Cerebellar nuclear complex (tissue), 1 donor: ENCODE measurements at places on chromosomes 11 and 22.

DNA sequence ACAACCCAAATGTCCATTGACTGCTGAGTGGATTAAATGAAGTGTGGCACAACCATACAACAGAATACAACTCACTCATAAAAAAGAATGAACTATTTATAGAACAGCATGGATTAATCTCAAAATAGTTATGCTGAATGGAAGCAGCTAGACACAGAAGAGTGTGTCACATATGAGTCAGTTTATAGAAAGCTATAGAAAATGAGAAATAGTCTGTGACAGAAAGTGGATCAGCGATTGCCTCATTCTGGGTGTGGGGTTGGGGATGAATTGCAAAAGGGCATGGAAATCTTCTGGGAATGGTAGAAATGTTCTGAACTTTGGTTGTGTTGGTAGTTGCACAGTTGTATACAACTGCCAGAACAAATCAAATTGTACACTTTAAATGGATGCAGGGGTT is 37.4 kb downstream of the PRR5L start:
- no peak for DNase-seq

DNA sequence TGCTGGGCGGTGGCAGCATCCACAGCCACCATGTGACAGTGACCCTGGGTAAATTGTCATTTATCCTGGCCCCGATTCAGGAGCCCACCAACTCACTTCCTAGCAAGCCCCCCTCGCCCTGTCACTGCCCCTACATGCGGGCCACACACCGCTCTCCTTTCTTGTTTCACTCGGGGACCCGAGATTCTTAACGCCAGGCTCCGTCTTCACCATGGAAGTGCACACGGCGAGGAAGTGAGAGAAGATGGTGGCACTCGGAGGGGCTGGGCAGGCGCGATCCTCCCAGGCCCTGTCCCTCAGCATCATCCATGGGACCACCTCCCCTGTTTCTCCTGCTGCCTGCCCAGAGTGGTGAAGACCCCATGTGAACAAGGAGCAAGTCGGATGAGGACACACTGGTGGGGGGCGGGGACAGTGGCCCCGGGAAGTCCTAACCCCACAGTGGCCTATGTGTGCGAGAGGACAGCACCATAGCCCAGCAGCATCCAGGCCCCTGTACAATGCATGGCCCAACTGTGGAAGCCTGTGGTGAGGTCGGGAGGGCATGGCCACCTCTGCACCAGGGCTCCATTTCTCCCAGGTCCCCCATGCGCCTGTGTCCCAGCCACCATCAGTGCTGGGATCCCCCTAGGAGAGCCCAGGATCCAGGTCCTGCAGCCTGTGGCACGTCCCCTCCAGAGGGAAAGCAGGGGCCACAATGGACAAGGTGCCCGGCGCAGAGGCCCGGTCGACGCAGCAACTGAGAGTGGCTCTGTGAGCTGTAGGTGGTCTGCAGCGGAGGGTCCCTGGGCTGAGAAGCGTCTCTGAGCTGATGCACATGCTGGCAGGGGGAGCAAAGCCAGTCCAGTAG is 262.8 kb downstream of the BRD1 start:
- no peak for DNase-seq

- DNase-seq: no peak
Measured at GRCh38 chr11:122517403-122518379, 137.8 kb upstream of the UBASH3B start.

DNA sequence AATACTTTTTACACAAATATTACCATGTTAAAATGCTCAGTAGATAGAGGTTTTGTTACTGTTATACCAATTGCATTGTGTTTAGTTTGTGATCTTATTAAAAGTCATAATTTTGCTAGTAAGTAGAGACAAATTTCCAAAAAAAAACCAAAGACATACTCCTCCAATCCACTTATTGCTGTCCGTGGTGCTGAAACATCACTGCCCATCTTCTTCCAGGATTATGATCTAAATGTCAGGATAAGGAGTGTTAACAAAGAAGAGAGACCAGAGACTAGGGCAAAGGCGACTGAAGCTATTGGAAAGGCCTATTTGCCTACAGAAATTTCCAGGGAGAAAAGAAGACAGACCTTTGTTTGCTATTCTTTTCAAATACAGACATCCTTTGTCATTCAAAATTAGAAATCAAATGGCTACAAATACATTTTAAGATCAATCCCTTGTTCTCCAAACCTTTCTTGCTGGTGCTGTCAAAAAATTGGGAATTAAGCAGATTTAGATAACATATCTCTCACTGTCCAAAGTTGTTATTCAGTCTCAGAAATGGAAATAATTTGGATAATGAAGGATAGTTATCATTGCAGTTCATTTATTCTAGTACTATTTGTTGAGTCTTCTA is 199.7 kb downstream of the C11orf91 start:
- DNase-seq: no peak

DNA sequence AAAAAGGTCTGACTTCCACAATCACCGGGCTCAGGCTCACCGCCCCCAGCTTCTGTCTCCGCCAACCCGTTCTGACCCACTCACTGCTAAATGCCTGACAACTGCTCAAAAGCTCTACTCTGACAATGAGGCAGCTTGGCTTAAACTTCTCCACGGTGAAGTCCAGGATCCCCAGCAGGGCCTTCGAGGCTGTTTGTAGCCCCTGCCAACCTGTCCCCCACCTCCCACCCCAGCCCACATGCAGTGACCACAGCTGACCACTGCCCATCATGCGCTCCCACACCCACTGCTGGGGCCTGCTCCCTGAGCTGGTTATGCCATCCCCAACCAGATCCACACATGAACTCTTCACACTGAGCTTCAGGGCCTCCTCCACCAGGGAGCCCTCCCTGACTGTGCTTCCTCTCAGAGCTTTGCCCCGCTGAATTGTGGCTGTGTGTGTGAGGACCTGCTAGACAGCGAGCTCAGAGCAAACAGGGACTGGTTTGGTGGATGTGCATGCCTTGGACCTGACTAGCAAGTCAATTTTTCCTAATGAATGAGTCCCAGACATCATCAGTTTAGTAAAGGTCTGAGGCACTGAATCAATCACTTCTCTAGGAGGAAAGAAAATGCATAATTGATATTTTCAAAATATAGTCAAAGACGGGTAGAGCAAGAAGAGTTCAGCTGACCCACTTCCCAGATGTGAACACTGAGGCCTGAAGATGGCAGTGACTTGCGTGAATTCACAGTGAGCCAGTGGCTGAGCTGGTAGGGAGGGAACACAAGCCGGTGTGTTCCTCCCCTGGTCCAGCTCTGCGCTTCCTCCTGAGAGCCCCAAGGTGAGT is 7.7 kb downstream of the LRRC32 start:
- no peak for DNase-seq

GRCh38 chr22:31496735-31497146 is 405 bp downstream of the SFI1 start:
- no peak for DNase-seq

GRCh38 chr11:65487467-65488272 is 11.2 kb upstream of the MALAT1 start:
- peak; percentile 100 for DNase-seq

DNA sequence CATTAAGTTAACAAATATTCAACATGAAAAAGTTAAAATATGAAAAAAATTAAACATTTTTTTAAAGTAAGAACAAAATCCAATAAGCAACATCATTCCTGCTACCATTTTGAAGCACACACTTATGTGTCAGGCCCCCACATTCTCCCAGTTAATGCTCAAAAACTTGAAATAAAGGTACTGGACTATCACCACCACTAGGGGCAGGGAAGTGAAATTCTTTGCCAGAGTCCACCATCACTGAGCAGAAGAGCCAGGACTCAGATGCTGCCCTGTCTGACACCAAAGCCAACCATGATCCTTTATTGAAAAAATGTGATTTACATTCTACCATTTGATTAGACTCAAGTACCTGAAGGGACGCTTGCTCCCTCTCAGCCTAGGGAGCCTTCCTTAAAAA is 39.1 kb downstream of the PITPNB start:
- no peak for DNase-seq
